ENCODE measurements at places on chromosomes 2 and 18. TPM values are rescaled to one million over a fixed set of nuclear protein-coding genes. Genes with fewer than 3 reads are reported as not detected.

DNA sequence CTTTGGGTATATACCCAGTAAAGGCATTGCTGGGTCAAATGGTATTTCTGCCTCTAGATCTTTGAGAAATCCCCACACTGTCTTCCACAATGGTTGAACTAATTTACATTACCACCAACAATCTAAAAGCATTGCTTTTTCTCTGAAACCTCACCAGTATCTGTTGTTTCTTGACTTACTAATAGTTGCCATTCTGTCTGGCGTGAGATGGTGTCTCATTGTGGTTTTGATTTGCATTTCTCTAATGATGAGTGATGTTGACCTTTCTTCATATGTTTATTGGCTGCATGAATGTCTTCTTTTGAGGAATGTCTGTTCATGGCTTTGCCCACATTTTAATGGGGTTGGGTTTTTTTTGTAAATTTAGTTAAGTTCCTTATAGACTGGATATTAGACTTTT lies 382.6 kb upstream of the ZNF804A start:
- DNase-seq: no peak

- DNase-seq: peak; percentile 35
Measured at GRCh38 chr2:168194784-168195522, 52.4 kb downstream of the STK39 start.

The LRPPRC gene
- 77.6 TPM for total RNA-seq

- no peak for DNase-seq
Measured at GRCh38 chr18:63889626-63890025, 2.1 kb downstream of the SERPINB2 start.

GRCh38 chr2:141946016-141946415 lies 184.8 kb downstream of the LRP1B start:
- no peak for DNase-seq

DNA sequence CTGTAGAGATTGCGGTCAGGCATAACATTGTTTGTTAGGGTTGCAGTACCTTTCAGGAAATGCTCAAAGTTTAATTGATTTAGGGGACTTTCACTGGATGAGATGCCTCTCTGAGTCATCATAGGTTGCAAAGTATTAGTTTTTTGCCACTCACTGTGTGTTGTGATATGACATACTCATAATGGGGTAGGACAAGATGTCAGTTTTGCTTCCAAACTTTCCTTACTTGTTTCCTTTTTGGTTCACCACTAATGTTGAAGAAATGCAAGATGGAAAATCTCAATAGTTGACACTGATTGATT lies 35.0 kb upstream of the PTH2R start:
- DNase-seq: no peak

DNA sequence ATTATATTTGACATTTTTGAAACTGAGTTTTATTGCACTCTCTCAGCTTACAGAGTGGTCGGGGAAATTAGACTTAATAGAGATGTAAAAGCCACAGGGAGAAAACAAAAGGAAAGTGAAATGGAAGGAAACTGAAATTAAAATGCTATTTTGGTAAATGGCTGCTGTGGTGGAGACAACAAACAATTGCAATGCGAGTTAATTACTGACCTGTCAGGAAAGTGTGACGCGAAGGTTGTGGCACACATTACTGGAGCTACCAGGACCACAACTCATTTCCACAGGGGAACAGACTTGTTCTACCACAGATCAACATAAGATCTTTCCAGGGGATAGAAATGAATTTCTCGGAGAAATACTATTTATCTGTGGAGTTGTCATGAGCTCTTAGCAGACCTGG lies 19.5 kb downstream of the ARHGAP15 start:
- DNase-seq: no peak

The PLCD4 gene
- total RNA-seq: 0.15 TPM

GRCh38 chr18:23838233-23838632 lies 149.0 kb downstream of the LAMA3 start:
- no peak for DNase-seq

GRCh38 chr2:64939332-64939917 lies 49.8 kb upstream of the SLC1A4 start:
- DNase-seq: no peak

- DNase-seq: no peak
Measured at GRCh38 chr18:24795129-24795528, 334.7 kb downstream of the HRH4 start.

The AQP12A gene
- not detected for total RNA-seq

- no peak for DNase-seq
Measured at GRCh38 chr2:128525653-128526052, 207.0 kb upstream of the HS6ST1 start.

DNA sequence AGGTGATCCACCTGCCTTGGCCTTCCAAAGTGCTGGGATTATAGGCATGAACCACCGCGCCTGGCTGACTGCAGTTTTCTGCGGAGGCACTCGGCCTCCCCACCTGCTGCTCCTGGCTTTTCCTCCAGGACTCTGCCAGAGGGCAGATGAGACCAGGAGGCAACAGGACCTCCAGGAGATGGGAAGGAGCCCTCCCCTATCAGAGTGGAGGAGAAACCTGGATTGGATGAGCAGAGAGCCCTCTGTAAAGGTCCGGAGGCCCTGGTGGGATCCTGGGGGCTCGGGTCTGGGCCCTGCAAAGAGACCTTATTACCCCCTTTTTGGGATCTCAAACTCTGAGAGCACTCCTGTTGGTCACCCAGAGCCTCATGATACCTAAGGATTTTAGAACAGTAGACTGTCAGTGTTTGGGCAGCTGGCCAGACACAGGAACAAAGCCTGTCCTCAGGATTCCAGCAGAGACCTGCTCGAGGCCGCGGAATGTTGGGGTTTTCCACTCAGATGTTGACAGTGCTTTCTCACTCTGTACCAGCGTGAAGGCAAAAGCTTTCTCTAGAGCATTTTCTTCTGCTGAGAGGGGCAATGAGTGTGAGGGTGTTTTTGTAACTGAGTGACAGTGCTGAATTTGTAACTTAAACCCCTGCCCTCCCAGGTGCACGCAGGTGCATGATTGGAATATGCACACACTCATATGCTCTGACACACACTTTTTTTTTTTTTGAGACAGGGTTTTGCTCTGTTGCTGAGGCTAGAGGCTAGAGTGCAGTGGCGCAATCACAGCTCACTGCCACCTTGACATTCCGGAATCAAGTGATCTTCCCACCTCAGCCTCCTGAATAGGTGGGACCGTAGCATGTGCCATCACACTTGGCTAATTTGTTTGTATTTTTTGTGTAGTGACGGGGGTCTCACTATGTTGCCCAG lies 48.4 kb downstream of the NPPC start:
- DNase-seq: no peak

The THOC1 gene
- total RNA-seq: 55.9 TPM

GRCh38 chr2:47999512-47999911 lies 93.2 kb upstream of the FBXO11 start:
- DNase-seq: no peak

DNA sequence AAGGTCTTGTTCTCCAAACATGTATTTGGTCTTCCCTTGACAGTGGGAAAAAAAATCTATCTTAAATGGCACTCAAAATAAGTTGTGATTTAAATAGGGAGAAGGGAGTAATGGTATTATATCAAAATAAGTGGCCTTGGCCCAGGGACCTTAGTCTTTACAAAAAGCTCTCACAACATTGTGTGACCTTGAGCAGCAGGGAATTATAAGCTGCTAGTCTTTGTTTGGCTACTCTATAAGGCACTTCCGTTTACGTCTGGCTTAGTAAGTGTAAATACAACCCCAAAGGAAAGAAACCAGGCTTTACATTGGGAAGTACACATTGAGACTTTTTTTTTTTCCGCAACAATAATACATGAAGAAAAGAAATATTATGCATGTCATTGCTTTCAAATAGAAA lies 734.0 kb upstream of the LINC00305 start:
- no peak for DNase-seq

DNA sequence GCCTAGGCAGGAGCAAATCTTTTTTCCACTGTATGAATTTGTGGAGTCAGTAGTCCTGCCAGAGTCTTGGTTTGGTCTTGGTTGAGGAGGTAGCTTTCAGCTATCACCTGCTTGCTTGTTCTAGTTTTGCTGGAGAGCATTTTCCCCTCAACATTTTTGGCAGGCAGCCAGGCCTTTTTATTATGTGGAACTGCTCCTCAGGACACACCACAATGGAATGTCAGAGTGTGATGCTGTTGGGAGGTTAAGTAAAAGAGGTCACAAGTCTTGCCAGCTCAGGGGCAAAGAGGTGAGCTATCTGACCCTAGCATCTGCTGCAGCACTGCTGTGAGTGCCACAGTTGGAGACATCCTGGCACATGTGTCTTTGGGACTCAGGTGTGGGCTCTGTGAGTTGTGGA lies 258.0 kb downstream of the CNTNAP5 start:
- DNase-seq: no peak

- no peak for DNase-seq
Measured at GRCh38 chr2:226057914-226058313, 658.4 kb downstream of the NYAP2 start.

The SNORC gene
- total RNA-seq: 1.1 TPM

DNA sequence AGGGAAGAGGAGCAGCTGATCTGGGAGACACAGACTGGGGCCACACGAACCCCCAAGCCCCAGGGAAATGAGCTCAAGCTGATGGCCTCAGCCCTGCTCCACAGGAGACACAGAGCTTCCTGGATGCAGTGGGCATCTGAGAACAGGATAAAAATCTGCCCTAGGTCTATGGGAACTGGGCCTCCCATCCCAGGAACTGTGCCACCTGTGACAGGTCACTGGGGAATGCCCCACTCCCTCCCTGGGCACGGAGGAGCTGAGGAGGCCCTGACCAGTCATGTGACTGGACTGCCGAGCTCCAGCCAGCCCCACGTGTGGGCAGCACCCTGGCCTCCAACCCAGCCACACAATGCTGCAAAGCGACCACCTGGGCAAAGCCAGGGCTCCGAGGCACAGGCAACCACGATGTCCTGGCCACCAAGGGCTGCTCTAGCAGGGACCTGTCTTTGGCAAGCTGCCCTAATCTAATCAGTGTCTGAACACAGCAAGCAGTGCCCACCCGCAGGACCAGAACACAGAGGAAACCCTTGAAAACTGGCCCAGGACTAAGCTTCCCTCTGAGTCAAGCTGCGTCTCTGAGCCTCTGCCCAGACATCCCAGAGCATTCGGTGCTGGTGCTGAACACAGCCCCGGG lies 57.8 kb upstream of the ID2 start:
- no peak for DNase-seq

- no peak for DNase-seq
Measured at GRCh38 chr2:24957221-24957620, 14.5 kb downstream of the DNAJC27 start.

GRCh38 chr2:149064856-149065630 lies 26.5 kb downstream of the LYPD6B start:
- DNase-seq: no peak

DNA sequence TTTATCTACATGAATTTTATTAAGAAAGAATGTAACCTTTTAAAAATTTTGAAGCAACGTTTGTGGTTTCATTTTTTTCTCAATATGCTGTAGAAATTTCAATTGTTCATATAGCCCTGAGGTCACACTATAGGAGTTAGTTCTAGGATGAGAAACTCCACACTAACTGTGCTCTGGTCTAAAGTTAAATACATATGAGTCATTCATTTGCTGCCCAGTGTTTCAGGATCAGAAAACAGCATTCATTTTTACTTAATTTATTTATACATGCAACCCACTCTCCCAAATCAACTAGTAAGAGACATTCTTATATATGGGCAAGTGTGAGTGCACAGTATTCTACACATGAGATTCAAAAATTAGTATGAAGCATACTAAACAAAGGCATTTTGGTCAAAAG lies 137.9 kb downstream of the DOCK10 start:
- no peak for DNase-seq

DNA sequence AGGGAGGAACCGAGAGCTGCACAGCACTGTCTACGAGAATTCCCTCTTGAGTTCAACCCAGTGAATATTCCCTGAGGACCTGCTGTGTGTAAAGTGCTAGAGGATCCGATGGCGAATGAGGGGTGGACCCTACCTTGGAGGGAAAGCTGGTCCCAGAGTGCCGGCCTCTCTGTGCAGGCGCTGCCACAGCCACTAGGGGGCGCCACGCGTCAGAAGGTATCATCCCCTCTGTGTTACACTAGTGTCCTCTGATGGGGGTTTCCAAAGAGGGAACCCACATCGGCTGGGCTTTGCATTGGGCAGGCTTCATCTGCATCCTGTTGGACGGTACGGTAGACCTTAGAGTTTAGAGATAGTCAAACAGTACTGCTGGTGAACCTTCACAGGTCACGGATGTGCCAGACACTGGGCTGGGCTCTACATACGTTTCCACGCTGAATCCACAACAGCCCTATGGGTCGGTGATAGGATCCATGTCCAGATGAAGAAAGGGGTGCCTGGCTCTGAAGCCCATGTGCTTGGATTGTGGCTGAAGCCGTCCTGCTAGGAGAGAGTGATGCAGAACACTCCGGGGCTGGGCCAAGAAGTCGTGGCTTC lies 39.0 kb downstream of the COA5 start:
- peak; percentile 69 for DNase-seq

- no peak for DNase-seq
Measured at GRCh38 chr2:207066791-207067460, 98.8 kb downstream of the KLF7 start.

The PDE6D gene
- 30.2 TPM for total RNA-seq

DNA sequence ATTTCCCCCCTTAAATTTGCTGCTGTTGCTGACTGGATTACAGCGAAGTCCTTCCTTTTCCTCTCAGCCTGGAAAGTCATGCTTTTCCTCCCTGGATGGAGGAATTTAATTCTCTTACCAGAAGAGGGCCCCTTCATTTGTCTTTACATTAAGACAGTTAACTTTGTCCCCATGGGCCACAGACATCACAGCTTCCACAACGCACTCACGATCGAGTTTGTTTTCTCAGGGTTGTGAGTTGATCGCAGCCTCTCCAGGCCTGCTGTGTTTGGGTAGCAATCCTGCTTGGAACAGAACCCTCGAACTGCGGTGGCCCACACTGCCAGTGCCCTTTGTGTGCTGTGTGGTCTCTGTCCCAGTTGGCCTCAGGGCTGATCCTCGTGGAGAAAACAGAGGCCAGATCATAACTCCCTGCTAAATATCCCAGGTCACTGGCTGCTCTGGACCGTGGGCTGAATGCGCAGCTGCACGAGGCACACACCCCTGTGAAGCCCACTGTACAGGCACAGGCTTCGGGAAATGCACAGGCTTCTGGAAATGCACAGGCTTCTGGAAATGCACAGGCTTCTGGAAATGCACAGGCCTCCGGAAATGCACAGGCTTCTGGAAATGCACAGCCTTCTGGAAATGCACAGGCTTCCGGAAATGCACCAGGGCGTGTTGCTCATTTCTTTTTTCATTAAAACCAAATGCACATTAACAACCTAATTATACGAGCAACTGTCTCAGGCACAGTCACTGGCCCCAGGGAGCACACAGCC lies 2.2 kb upstream of the PDIA6 start:
- DNase-seq: no peak

The CLEC4F gene
- not detected for total RNA-seq

DNA sequence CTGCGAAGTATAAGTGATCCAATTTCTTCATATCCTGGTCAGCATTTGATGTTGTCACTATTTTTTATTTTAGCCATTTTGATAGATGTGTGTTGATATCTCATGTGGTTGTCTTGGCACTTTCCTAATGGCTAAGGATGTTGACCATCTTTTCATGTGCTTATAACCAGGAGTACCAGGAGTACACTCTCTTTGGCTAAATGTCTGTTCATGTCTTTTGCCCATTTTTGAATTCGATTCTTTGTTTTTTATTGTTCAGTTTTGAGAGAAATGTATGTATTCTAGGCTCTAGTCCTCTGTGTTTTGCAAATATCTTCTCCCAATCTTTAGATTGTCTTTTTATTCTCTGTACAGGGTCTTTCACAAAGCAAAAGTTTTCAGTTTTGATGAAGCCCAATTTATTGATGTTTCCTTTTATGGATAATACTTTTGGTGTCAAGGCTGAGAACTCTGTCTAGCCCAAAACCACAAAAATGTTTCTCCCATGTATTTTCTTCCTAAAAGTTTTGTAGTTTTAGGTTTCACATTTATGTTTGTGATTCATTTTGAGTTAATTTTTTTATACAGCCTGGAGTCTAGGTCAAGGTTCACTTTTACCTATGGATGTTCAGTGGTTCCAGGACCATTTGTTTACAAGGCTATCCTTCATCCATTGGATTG lies 65.4 kb downstream of the SDC1 start:
- no peak for DNase-seq
